ENCODE measurements at places on chromosomes 1 and 21.

DNA sequence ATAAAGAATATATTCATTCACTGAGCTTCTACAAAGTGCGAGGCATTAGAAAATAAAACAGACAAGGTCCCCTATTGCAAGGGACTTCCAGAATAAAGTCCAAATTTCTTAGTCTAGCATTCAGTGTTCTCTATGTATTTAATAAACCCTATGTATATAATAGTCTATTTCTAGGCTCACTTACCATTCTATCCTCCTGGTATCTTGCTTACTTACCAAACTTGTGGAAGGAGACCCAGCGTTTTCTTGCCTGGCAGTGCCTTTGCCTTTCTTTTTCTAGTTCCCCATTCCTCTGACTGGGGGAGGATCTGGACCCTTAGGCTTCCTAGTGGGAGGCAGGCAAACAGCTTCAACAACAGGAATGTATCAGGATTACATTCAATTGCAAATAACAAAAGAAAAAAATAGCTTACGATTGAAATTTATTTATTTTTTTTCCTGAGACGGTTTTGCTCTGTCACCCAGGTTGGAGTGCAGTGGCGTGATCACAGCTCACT, 690 bp upstream of the RNF19B start:
- DNase-seq, result no peak

- peak; percentile 14 for DNase-seq
Observed at GRCh38 chr1:59814901-59815825, at the start of gene HOOK1. HOOK1 (plus strand) TSS chr1:59814949; CDS start chr1:59815118, 169 bp downstream.

- no peak for DNase-seq
Observed at GRCh38 chr1:24089743-24090555, 22.0 kb downstream of the MYOM3 start.

- DNase-seq, result no peak
Observed at GRCh38 chr1:41689139-41689538, 204.7 kb upstream of the EDN2 start.

GRCh38 chr1:115649964-115650363, 8.2 kb downstream of the VANGL1 start:
- no peak for DNase-seq

DNA sequence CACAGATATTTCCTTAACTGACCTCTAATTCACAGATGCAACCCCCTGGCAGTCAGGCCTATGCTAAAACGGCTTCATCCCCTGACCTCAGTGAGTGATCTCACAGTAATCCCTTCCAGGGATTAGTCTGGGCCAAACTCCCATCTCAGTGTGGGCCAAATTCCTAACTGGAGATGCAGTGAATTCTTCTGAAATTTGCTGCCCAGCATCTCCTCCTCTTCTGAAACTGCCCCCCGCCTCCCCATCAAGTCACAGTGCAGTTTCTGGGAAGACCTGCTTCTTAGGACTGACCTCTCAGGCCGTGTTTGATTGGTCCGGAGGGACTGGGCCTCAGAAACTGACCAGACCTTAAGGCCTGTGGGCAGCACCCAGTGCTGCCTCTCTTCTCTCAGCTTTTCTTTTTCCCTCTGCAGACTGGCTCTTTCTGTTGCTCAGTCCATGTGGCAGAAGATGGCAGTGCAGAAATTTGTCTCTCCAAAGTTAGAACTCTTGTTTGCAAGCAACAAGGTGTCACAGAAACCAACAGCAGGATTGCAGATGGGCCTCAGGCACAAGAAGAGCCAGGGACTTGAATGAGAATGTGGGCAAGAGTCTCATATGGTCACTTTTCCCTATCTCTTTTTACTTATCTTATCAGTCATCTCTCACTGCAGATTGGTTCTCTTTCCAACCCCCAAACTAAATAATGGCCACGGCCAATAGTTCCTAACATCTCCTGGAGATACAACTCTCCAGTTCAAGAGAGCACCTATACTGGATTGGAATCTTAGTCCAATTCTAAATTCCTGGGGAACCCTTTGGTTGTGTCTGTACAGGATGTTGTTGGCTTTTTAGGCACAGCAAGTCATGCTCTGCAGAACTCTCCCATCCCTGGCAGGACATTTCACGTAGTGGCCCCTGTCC, 95.5 kb upstream of the RALGPS2 start:
- no peak for DNase-seq

DNA sequence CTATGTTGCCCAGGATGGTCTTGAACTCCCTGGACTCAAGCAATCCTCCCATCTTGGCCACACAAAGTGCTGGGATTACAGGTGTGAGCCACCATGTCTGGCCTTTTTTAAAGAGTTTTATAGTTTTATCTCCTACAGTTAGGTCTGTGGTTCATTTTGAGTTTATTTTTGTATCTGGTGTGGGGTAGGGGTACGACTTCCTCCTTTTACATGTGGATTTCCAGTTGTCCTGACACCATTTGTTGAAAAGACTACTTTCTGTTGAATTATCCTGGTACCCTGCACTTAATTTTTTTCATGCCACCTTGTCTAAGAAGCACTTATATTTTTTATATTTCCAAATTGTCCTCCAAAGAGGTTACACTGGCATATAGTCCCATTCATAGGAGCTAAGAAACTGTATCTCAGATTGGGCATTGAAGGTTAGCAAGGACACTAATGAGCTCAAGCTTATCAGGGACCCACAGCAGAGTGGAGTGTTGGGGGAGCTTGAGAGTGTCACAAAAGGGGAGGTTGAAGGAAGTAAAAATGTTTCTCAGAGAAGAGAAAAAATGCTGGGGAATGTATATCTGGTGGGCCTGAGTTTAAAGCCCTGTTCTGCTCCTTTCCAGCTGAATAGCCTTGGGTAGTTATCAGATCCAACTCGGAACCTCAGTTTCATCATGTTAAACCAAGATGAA, 23.4 kb upstream of the MEF2D start:
- DNase-seq, result no peak

DNA sequence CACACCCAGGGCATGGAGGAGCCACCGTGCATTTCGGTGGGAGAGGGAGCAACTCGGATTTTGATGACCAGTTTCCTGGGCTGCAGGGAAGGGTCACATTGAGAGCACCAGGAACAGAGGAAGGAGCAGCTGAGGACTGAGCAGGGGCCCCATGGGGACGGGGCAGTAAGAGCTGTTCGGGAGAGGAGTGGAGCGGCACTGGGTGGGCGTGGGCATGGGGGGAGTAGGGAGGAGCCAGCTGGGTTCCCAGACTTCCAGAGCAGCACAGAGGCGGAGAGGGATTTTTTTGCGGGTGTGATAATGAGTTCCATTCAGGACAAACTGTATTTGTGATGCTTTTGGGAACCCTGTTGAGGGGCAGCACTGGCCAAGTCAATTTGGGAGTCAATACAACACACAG, 17.4 kb upstream of the GPR153 start:
- DNase-seq, result no peak
